Iris pigment epithelial cell (primary cell): ENCODE measurements at places on chromosomes 7 and 10.

- no peak for DNase-seq
Measured at GRCh38 chr10:117948493-117948892, 98.2 kb downstream of the RAB11FIP2 start.

- DNase-seq, result peak; percentile 30
Measured at GRCh38 chr7:5598261-5598761, 174.7 kb upstream of the TNRC18 start.

DNA sequence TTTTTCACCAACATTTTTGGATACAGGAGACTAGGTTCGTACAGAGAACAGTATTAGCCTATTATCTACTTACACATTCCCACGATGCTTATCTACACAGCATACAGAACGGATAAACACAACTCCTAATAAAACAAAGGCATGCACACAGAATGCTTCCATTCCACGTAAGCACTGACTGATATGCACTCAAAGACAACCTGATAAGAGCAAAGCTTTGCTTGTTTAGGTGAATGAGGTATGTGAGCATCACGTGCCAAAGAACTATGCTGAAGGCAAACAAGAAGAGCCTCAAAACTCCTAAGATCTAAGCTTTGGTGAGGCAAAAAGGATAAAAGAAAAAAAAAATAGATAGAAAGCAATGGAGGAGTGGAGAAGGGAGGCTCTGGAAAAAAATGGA lies 413.5 kb upstream of the LRRN3 start:
- DNase-seq, result no peak

DNA sequence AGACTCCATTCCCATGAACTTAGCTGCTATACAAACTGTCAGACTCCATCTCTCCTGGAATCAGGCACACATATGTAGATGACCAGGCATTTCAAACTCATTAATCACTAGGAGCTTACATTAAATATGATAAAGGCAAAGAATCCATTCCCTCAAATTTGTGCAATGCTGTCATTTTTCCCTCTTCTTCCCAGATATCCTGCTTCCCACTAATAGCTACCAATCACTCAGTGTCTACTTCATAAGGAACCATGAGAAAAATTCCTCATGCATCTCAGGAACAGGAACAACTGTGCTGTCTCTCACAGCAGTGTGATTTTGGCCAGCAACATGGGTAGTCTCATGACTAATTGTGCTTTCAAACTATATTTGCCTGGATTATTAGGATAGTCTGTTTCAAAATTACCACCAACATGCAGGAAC lies 133.9 kb downstream of the DKK1 start:
- peak; percentile 43 for DNase-seq

GRCh38 chr10:124742413-124743190 lies 1.6 kb downstream of the FAM53B start:
- DNase-seq, result peak; percentile 49

GRCh38 chr7:27430105-27430504 lies 187.5 kb downstream of the EVX1 start:
- no peak for DNase-seq

- no peak for DNase-seq
Measured at GRCh38 chr7:36283711-36284130, 105.9 kb upstream of the ANLN start.

GRCh38 chr7:10977113-10977512 lies 3.4 kb downstream of the PHF14 start:
- peak; percentile 12 for DNase-seq
